ENCODE measurements at places on chromosomes 7 and 10.

GRCh38 chr10:43390759-43391158, 18.2 kb downstream of the HNRNPF start:
- DNase-seq = no peak

DNA sequence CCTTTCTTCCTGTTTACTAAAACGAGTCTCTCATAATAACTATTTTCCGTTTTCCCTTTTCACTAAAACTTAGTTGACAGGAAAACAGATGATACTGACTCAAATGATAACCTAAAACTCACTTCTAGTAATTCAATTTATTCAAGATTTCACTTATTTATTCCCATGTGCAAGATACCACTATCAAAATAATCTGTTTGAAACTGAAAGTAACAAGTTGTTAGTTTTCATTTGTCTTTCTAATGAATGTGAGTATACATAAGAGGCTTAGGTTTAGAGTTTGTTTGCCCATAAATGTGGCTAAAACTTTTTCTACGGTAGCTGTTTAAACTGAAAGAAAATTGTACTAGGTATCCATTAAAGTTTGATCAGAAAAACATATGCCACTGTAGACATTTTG, 314.9 kb upstream of the STEAP1 start:
- DNase-seq = no peak

- DNase-seq = no peak
Measured at GRCh38 chr10:45602082-45602730, 70.4 kb downstream of the ZFAND4 start.

- DNase-seq = no peak
Measured at GRCh38 chr10:58951087-58951486, 225.4 kb upstream of the PHYHIPL start.

DNA sequence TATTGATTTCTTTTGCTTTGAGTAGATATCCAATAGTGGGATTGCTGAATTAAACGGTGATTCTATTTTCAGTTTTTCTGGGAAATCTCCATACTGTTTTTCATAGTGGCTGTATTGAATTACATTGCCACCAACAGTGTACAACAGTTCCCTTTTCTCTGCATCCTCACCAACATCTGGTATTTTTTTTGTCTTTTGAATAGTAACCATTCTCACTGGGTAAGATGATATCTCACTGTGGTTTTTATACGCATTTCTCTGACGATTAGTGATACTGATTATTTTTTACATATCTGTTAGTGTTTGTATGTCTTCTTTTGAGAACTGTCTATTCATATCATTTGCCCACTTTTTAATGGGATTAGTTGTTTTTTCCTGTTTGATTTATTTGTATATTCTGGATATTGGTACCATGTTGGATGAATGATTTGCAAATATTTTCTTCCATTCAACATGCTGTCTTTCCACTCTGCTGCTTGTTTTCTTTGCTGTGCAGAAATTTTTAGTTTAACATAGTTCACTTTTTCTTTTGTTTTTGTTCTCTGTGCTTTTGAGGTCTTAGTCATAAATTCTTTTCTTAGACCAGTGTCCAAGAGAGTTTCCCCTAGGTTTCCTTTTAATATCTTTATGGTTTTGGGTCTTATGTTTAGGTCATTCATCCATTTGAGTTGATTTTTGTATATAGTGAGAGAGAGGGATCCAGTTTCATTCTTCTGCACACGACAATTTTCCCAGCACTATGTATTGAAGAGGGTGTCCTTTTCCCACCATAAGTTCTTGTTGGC, 584.7 kb downstream of the PHTF2 start:
- no peak for DNase-seq

DNA sequence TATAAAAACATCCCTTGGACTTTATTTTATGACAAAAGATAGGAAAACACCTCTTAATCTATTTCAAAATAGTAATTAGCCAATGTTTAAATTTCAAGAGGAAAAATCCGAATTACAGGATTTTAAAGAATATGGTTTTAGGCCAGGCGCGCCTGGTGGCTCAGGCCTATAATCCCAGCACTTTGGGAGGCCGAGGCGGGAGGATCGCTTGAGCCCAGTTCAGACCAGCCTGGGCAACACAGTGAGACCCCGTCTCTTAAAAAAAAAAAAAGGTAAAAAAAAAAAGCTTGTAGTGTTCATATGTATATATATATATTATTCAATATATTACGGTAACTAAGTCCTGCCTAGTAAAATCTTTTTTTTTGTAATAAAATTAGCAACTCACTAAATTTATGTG, 1.4 kb downstream of the BNIP3 start:
- no peak for DNase-seq

DNA sequence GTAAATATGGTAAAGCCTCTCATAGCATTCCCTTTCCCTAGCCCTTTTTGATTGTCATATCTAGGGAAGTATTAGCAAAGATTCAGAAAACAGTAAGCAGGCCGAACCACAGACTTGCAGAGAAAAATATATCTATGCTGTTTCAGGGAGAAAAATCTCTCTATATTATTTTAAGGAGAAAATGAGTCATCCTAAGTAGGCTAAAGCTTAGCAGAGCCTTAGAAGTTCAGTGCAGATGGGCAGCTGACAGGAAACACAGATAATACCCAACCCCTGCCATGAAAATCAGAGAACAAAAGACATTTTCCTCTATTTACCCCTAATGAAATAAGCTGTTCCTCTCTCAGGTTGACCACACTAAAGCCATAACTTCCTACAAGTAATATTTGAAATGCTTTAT, 16.5 kb downstream of the C1QL3 start:
- DNase-seq = no peak

DNA sequence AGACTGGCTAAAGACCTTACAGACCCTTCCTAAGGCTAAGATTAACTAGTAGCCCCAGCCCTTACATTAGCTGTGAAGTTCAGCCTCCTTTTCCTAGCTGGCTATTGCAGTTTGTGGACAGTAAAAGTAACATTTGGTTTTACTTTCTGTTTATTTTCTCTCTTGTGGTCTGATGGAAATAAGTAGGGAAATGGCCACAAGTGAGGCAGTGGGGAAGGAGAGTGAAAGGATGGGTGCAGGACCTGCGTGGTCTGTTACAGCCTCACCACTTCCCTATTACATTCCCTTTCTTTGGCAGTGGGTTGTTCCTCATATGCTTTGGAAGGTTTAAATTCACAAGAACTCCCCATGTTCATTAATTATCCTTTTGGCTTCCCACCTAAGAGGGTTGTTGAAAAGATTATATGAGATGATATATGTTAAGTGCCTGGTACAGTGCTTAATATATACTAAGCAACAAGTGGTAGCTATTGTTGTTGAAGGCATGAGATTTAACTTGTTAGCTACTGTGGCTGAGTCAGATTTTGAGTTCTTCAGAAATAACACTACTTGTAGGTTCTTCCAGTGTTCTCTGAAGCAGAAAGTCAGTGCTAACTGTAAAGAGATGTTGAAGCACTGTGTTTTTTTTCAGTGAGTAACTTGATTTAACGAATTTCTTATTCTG, 181.7 kb downstream of the ST7 start:
- DNase-seq = no peak

- peak; percentile 57 for DNase-seq
Measured at GRCh38 chr10:71727738-71728737, 8.5 kb upstream of the C10orf105 start.

DNA sequence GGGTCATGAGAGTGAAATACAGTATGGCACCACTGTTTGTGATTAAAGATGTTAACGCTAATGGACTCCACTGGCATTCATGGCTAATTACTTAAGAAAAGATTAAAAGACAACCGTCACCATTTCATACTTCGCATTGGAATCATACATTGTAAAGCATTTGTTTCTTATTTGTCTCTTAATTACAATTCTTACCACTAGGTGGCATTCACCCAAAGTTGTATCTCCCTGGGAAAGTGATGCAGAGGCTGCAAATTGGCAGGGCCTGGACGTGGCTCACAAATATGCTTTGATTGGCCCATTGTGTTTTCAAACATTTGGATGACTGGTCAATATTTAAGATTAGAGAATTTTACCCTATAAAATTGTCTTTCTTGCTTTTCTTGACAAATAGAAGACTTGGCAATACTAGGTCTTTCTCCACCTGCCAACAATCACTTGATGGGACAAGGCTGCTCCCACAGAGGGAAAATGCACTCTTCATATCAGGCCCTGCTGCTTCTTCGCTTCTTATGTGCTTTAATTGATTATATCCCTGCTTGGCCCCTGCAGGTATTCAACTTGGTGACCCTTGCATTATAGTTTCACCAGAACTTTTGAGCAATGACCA, 72.1 kb upstream of the STARD3NL start:
- DNase-seq = no peak

DNA sequence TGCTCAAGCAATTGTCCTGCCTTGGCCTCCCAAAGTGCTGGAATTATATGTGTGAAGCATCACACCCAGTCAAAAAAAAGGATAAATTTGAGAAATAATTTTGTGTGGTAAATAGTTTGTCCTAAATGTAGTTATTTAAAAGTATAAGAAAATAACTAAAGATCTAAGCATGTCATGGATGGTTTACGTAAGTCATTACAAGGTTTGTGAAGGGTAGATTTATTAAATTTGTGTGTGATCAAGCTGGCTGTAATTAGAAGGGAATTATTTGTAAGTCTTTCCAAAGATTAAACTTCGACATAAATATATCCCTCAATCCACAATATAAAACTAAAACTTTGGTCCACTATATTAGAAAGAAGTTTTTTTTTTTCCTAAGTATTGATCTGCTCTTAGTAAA, 28.6 kb downstream of the ORC5 start:
- DNase-seq = no peak

DNA sequence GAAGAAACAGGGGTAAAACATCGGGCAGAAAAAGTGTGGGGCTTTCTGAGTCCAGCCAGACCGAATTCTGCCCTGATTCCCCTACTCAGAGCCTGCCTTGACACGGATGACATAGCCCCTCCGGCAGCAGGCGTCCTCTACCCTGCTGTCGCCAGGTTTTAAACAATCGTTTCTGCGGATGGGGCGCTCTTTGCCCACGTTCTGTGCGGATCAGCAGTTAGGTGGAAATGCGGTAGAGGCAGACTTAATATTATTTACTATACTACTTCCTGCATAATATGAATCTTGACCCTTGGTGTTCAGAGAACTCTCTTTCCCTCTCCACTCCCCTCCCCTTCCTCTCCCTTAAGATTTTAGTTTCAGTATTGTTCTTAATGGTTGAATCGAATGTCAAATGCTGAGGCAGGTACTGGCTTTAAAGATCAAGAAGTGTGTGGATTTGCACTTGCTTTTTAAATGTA, 2.4 kb downstream of the GATA3 start:
- no peak for DNase-seq

- no peak for DNase-seq
Measured at GRCh38 chr7:3210531-3210930, 90.5 kb upstream of the SDK1 start.

- no peak for DNase-seq
Measured at GRCh38 chr7:142407939-142408570, 150.2 kb upstream of the PRSS58 start.

GRCh38 chr10:90930971-90931871, 10.3 kb upstream of the ANKRD1 start:
- DNase-seq = no peak

Data from activated CD4-positive, alpha-beta T cell treated with anti-CD3 and anti-CD28 coated beads, Interleukin-2, amount 50 U/mL, for 24 hours (primary cell).